ENCODE measurements at places on chromosomes 11 and 22.
A peak's percentile ranks its signal among the peaks of the same experiment; 100 is the strongest.

GRCh38 chr11:41286751-41287150, 172.7 kb downstream of the LRRC4C start:
- DNase-seq: no peak

- DNase-seq: peak; percentile 69
Observed at GRCh38 chr22:17639247-17639741, 737 bp downstream of the BCL2L13 start.

- DNase-seq: no peak
Observed at GRCh38 chr11:37613031-37613430, 1015.0 kb upstream of the RAG2 start.

- no peak for DNase-seq
Observed at GRCh38 chr11:41175304-41175972, 284.0 kb downstream of the LRRC4C start.

GRCh38 chr11:78189174-78189724, 530 bp downstream of the USP35 start:
- no peak for DNase-seq

- DNase-seq: no peak
Observed at GRCh38 chr11:1040428-1041148, 4.1 kb upstream of the MUC6 start.

GRCh38 chr22:41334215-41334614, 32.9 kb downstream of the ZC3H7B start:
- no peak for DNase-seq

DNA sequence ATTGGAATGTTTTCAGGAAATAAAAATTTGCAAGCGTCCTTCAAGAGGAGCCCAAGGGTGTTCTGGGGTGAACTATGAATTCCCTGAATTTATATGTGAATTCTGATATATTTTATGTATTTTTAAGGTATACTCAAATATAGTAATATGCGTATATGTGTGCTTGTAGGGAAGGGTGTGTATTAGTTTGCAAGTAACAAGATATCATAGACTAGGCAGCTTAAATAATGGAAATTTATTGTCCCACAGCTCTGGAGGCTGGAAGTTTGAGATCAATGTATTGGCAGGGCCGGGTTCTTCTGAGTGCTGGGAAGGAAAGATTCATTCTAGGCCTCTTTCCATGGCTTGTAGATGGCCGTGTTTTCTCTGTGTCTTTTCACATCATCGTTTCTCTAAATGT, 16.2 kb upstream of the SLC6A5 start:
- no peak for DNase-seq

DNA sequence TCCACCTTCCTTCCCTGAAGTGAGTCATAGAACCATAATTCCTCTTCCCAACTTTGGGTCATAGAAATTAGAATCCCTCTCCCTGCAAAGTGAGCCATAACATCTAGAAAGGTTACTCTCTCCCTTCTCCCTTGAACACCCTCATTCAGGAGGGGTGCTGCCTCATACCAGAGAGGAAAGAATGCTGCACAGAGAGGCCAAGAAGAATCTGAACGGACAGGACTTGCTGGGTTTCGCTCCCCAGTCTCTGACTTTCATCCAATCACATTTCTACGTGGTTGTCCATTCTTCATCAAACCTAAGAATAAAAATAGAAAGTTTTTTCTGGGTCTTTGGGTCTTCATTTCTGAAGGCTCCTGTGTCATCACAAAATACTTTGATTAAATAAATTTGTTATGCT, 31.0 kb upstream of the BIRC3 start:
- no peak for DNase-seq

All from fibroblast of mammary gland (primary cell).